Right atrium auricular region (tissue), 2 donors: ENCODE measurements at places on chromosomes 13 and 19.

- peak; percentile 54 for DNase-seq
Measured at GRCh38 chr13:20990910-20991525, 70.4 kb downstream of the LATS2 start.

DNA sequence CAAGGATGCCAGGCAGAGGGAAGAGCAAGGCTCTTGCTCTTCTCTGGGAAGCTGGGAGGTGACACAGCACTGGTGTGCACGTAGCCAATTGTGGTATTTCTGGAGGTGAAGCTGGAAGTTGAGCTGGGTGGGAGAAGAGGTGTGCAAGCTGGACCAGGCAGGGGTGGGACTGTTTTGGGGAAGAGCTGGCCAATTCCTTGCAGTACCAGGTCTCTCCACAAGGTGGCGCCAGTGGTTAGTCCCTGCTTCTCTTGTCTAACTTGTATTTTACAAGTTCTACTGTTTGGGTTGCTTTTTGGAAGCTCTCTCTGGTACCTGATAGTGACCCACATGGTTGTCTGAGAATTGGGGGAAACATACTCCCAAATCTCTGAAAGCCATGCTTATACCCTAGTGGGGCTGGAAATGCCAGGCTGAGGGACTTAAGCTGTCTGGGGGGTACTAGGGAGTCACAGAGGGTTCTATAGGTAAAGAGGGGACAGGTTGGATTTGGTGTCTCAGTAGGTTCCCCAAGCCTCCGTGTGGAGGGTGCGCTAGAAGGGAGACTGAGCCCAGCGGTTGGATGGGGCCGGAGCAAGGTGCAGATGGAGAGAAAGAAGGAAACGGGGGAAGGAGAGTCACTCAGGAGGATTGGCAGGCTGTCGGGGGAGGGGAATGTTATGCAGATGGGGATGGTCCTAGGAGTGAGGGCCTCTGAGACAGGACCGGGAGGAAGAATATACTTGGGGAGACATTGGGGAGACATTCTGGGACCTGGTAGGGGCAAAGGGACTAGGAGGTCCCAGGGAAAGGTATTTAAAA, 3.0 kb downstream of the HPN start:
- peak; percentile 81 for DNase-seq

GRCh38 chr19:3537438-3538240, 1.3 kb upstream of the TEKTIP1 start:
- DNase-seq: no peak

GRCh38 chr19:12450844-12451243, 10.0 kb upstream of the ZNF443 start:
- no peak for DNase-seq

DNA sequence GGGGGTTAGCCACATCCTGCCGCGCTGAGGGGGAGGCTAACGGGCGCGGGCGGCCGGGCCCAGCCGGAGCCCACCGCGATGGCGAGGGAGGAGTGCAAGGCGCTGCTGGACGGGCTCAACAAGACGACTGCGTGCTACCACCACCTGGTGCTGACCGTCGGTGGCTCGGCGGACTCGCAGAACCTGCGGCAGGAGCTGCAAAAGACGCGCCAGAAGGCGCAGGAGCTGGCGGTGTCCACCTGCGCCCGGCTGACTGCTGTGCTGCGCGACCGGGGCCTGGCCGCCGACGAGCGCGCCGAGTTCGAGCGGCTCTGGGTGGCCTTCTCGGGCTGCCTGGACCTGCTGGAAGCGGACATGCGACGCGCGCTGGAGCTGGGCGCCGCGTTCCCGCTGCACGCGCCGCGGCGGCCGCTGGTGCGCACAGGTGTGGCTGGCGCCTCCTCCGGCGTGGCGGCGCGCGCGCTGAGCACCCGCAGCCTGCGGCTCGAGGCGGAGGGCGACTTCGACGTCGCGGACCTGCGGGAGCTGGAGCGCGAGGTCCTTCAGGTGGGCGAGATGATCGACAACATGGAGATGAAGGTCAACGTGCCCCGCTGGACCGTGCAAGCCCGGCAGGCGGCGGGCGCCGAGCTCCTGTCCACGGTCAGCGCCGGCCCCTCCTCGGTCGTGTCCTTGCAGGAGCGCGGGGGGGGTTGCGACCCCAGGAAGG, 692 bp downstream of the RGS9BP start:
- no peak for DNase-seq

DNA sequence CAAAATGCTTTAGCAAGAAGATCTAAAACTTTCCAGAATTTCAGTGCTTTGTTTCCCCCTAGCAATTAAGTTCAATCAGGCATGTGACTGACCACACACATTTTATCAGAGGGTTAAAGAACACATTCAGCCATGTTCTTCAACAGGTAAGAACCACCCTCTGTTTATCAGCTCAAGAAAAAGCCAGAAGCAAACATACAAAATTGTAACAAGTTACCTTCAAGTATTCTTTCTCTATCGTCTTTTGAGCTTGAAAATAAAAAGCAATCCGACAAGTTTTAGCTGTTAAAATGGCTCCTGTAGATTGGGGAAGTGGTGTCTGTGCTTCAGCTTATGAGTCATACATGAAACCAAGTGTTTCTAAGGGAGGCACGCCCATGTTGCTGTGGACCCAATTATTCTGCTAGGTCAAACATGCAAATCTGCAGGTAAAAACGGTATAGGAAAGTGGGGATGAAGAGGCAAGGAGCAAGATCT, at the start of gene ELF1:
ELF1 (minus strand) TSS at position 306 of the 477 bp plus-strand sequence. CDS start 37,262 bp downstream, outside the sequence.
- no peak for DNase-seq

- DNase-seq: no peak
Measured at GRCh38 chr13:59458908-59459579, 704.7 kb downstream of the DIAPH3 start.
